AG08396 (cell line): ENCODE measurements at places on chromosomes 1 and 21.

- DNase-seq = no peak
These were observed 261.2 kb downstream of the GRIK1 start for GRCh38 chr21:29678626-29679025.

GRCh38 chr1:68448365-68448764 is 1.4 kb downstream of the RPE65 start:
- DNase-seq = no peak

DNA sequence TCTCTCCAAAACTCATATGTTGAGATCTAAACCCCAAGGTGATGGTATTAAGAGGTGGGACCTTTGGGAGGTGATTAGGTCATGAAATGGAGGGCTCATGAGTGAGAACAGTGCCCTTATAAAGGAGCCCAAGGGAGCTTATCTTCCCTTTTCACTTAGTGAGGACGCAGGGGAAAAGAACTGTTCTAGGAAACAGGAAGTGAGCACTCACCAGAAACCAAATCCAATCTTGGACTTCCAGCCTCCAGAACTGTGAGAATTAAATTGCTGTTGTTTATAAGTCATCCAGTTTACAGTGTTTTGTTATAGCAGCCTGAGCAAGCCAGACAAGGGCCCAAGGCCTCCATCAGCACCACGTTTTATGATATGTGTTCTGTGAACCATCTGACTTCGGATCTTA is 60.3 kb upstream of the LRRC8D start:
- no peak for DNase-seq

- peak; percentile 64 for DNase-seq
These were observed 3.2 kb downstream of the ATP1B1 start for GRCh38 chr1:169109561-169110134.

- DNase-seq = no peak
These were observed 13.4 kb upstream of the KIAA1614 start for GRCh38 chr1:180899262-180899661.

GRCh38 chr1:5611431-5611830 is 380.8 kb downstream of the NPHP4 start:
- no peak for DNase-seq

DNA sequence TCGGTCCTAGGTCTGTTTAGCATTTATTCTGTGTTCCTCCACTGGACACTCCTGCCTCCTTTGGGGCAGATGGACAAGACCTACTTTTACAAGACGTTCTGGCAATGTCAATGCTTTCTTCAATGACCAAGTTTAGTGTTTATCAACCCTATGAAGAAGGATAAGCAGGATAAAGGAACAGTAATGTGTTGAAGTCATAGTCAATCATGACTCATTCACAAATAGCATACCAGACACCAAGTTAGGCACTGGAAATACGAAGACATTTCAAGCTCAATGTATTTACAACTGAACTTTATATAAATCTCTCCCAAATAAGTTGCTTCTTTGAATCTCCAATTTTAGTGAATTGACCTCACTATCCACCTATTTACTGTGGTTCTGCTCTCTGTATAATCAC is 4.8 kb upstream of the SLC35D1 start:
- DNase-seq = no peak

DNA sequence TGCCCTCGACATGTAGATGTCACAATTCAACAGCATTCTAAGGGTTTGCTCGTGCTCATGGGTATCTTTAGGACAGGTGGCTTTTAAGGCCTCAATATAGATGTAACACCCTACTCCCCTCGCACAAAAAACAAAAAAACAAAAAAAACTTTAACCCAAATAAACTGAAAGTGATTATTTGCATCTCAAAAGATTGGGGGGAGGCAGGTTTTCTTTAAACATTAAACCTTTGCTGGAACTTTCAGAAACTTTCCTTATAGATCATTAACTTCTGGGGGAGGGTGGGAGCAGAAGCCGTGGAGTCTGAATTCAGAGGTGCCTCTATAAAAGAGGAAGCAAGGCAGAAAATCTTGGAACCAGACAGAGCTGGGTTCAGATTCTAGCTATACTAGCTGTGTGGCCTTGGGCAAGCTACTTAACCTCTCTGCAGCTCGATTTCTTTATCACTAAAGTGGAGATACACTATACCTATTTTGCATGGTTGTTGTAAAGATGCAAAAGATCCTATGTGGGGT is 3.2 kb upstream of the KIAA1614 start:
- DNase-seq = no peak

DNA sequence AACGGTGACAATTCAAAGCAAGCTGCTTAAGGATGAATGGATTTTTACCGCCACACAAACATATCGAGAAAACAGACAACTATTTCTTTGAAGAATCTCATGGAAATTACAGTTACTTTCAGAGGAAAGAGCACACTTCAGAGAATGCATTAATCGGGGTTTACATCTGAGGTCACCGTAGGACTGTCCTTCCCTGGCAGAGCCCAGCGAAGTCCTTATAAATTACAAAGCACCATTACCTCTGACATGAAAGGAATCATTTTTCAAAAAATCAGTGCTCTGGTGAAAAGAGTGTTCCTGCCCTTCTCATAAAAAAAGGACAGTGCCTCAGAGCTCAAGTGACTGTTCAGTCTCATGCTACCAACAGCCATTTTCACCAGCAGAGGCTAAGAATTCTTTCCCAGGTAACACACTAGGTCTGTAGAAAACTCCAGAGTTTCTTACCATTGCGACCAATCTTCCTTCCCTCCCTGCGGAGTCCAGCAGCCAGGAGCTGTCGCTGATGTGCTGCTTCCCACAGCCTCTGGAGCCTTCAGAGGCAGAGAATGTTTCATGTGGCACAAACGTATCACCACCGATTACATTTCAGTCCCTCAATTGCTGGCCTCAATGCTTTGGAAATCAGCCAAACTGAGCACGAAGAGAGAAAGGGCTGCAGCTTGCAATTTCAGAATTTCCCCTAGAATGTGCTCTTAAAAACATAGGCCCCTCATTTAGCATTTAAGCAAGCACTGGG is 75.4 kb downstream of the PLD5 start:
- DNase-seq = no peak
